ENCODE measurements at places on chromosomes 2 and 18.

- DNase-seq: peak; percentile 26
These were observed 202.1 kb upstream of the HS6ST1 start for GRCh38 chr2:128520791-128521190.

GRCh38 chr2:222307143-222307756 lies 8.5 kb upstream of the PAX3 start:
- DNase-seq: no peak

- no peak for DNase-seq
These were observed 36.6 kb downstream of the CASP10 start for GRCh38 chr2:201219328-201220096.

DNA sequence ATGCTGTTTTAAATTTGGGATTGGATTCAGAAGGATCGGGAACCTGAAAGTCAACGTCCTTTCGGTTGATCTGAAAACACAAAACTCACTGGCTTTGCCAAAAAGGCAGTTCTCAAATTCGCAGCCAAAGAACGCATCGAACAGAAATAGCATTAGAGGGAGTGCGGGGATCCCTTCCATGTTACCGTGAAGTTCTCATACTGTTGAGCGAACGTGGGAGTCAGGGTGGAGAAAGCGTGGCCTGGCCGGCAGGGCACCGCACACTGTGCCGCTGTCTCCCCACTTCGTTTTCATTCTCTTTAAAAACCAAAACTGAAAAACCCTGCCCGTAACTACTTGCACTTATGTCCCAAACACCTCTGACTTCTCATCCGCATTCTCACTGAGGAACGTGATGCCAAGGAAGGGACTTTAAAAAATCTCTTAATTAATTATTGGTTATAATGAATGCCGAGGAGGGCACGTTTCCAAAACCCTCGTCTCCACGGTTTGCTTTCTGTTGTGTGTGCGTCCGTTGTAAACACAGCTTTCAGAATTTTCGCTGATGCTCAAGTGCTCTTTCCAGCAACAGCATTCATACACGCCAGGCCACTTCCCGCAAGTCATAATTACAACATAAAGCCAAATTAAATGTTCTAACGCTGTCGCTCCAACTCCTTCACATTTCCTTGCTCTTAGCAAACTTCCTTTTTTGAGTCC lies 60.9 kb upstream of the TWIST2 start:
- no peak for DNase-seq

GRCh38 chr2:134681201-134681600 lies 37.6 kb downstream of the TMEM163 start:
- no peak for DNase-seq

- no peak for DNase-seq
These were observed 608 bp downstream of the CCDC138 start for GRCh38 chr2:108787216-108787541.

- peak; percentile 21 for DNase-seq
These were observed 708 bp upstream of the MALT1 start for GRCh38 chr18:58670404-58671110.

Measured in SHP77 (cell line).